ENCODE measurements at places on chromosomes 3 and 15.

DNA sequence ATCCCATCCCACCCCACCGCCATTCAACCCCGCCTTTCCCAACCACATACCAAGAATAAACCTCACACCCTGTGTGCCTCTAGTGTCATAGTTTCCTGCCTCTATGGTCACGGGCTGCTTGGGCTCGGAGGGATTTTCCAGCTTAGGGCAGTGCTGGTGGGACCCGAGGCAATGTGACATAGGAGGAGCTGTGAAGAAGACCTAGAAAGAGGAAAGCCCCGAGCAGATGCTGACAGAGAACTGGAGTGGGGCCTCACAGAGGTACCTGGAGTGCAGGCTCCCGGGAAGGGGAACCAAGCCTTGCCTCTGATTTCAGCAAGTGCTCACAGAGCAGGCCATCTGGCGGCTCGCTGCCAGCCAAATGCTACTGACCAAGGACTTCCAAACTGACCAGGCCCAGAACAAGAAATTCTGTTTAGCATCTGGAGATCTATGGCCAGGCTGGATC lies 27.5 kb downstream of the BHLHE40 start:
- no peaks in the 10 kb centered on the region for H3K4me1 ChIP-seq
- no peak overlapping the region for H3K4me3 ChIP-seq

GRCh38 chr3:15390460-15390859 lies 36.9 kb downstream of the METTL6 start:
- H3K27me3 ChIP-seq: no peaks in the 10 kb centered on the region
- H3K4me3 ChIP-seq: no peak overlapping the region
- H3K4me1 ChIP-seq: peaks cover 4% of the 10 kb centered on the region
- H3K36me3 ChIP-seq: no peaks in the 10 kb centered on the region
- H3K27ac ChIP-seq: no peak overlapping the region

DNA sequence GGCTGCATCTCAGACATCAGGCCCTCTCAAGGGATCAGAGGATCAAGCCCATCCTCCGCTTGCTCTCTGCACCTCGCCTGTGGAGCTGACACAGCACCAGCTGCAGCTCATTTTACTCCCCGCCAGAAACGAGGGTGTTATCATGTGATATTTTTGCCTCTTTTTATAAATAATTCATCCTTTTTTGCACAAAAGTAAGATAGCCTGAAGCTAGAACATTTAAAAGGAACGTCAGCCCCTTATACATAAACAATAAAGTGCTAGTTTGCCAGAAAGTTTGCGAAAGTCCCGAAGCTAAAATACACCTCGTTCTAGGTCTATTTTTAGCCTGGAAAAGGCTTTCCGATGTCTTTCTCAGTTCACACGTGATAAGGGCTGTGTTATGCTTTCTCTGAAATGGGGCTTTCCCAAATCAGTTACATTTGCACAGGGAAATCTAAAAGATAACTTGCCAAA lies 9.6 kb upstream of the FAM174B start:
- H3K27ac ChIP-seq: peak overlapping the region; percentile 76
- H3K36me3 ChIP-seq: no peaks in the 10 kb centered on the region
- H3K4me1 ChIP-seq: peaks cover 38% of the 10 kb centered on the region
- H3K27me3 ChIP-seq: no peaks in the 10 kb centered on the region
- no peak overlapping the region for H3K4me3 ChIP-seq

DNA sequence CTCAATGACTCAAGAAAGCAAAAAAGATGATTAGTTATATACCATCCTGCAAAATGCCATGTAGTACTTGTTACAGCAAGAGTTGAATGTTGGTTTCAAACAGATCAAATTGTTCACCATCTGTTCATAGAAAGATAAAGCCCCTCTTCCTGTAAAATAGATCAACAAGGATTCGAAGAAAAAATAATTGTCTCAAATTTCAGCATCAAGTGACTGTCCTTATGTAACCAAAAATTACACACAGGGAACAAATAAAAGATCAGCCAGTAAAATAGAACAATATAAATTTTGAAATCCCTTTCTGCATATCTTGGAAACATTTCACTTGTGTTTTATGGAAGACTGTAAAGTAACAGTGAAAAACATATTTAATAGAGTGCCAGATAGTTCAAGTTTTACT lies 165.1 kb upstream of the STAC start:
- H3K4me1 ChIP-seq: no peaks in the 10 kb centered on the region
- H3K27ac ChIP-seq: no peak overlapping the region
- H3K27me3 ChIP-seq: no peaks in the 10 kb centered on the region
- no peak for DNase-seq
- no peaks in the 10 kb centered on the region for H3K36me3 ChIP-seq

DNA sequence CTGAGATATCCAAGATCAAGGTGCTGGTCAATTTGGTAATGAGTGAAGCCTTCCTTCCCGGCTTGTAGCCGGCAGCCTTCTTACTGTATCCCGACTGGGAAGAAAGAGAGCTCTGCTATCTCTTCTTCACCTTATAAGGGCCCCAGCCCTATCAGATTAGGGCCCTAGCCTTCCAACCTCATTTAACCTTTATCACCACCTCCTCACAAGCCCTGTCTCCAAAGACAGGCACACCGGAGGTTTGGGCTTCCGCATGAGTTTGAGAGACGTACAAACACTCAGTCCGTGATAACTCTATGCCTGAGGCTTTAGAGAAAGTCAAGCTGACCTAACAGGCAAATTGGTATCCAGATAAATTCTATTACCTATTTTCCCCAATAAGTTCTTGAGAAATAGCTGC lies 243.9 kb downstream of the OPA1 start:
- H3K27ac ChIP-seq: no peak overlapping the region
- DNase-seq: no peak
- no peaks in the 10 kb centered on the region for H3K36me3 ChIP-seq
- no peak overlapping the region for H3K4me3 ChIP-seq

DNA sequence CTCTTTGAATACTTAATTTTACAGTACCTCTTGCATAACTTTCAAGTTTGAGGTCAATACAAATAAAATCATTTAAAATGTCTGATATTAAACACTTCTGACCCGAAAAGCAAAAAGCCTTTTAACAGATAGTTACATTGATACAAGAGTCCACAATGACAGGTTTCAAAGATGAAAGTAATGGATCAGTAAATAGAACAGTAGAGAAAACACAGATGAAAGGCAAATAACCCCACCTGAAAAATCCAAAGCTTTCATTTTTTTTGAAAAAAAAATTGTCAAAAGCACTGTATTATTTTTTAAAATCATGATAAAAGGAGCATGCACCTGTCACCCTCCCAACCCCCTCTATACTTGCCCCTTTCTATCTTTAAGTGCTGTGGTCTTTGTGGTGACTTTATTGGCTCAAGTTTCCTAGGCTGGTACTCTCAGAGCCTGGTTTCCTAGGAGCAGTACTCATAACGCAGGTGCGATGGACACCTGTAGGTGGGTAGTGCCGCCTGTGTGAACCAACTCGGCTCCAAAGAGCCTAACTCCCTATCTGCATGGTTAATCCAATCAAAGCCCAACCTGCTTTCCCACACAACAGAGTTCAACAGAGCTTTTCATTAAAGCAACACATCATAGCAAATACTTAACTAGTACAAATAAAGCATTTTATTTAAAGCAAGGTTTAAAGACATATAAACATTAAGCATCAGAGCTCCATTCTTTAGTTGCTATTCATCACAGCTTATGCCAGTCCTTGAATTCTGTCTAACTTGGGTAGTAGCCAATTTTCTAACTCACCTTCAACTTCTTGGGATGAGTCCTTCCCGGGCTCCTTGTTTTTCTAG lies 32.2 kb downstream of the LIPC start:
- no peak overlapping the region for H3K27ac ChIP-seq
- DNase-seq: no peak
- no peaks in the 10 kb centered on the region for H3K36me3 ChIP-seq
- H3K4me1 ChIP-seq: peaks cover 20% of the 10 kb centered on the region

GRCh38 chr3:95343228-95343627 lies 1280.4 kb downstream of the NSUN3 start:
- no peaks in the 10 kb centered on the region for H3K36me3 ChIP-seq
- H3K27ac ChIP-seq: peak overlapping the region; percentile 68
- no peak overlapping the region for H3K4me3 ChIP-seq
- peaks cover 11% of the 10 kb centered on the region for H3K4me1 ChIP-seq

DNA sequence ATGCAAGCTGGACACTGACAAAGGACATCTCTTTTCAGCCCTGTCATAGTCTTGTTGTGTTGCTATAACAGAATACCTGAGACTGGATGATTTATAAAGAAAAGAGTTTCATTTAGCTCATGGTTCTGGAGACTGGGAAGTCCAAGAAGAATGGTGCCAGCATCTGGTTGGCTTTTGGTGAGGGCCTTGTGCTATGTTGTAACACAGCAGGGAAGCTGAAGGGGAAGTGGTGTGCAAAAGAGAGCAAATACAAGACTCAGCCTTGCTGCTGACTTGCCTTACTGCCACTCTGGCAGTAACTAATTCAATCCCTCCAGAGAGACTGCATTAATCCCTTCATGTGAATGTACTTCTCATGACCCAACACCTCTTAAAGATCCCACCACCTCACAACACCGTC lies 356.3 kb upstream of the PROK2 start:
- no peak overlapping the region for H3K27ac ChIP-seq
- no peak overlapping the region for H3K4me3 ChIP-seq
- no peaks in the 10 kb centered on the region for H3K36me3 ChIP-seq
- no peaks in the 10 kb centered on the region for H3K27me3 ChIP-seq
- no peak for DNase-seq

DNA sequence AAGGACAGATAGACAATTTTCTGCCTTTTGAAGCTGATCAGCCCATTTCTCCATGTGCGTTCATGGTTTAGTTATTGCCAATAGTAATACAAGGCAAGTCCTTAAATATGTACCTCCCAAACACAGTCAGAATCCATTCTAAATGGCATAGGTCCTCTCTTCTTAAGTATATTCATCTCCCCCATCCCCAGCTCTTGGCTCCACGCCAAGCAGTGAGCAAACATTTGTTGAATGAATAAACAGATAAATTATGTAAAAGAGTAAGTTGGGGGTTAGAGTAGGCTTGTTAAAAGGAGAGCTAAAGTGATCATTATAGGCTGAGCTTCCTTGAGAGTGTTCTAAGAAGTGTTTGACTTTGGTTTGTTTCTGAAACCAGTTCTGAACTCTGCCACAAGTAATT lies 241.3 kb downstream of the ITPR1 start:
- no peaks in the 10 kb centered on the region for H3K27me3 ChIP-seq
- H3K27ac ChIP-seq: no peak overlapping the region
- no peaks in the 10 kb centered on the region for H3K4me1 ChIP-seq
- no peaks in the 10 kb centered on the region for H3K36me3 ChIP-seq
- H3K4me3 ChIP-seq: no peak overlapping the region
- DNase-seq: no peak

DNA sequence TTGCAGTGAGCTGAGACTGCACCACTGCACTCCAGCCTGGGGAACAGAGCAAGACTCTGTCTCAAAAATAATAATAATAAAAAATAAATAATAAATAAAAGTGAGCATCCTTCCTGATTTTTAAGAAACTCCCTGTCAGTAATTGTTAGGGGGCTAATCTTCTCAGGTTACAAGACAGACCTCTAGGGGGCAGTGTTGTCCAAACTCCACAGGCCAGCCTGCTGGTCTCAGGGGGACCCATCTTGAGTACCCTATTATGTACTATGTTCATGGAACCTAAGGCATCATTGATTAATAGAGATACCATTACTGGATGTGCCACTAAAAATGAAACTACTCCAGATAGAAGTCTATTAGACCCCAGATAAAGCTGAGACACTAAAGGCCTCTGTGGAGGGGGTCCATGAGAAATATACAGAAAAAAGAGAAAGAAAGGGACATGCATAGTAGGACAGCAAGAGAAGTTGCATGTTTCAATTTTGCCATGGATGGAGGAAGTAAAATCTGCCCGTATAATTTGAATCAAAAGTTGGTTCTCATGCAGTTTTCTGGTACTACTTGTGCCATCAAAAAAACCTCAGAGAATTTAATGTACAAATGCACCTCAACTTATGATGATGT lies 85.5 kb upstream of the CDV3 start:
- H3K4me1 ChIP-seq: no peaks in the 10 kb centered on the region
- H3K4me3 ChIP-seq: no peak overlapping the region
- H3K36me3 ChIP-seq: no peaks in the 10 kb centered on the region
- H3K27ac ChIP-seq: no peak overlapping the region
- no peak for DNase-seq
- no peaks in the 10 kb centered on the region for H3K27me3 ChIP-seq

Data from transverse colon (tissue), 4 donors.